Mammary epithelial cell (primary cell): ENCODE measurements at places on chromosomes 4 and X.

DNA sequence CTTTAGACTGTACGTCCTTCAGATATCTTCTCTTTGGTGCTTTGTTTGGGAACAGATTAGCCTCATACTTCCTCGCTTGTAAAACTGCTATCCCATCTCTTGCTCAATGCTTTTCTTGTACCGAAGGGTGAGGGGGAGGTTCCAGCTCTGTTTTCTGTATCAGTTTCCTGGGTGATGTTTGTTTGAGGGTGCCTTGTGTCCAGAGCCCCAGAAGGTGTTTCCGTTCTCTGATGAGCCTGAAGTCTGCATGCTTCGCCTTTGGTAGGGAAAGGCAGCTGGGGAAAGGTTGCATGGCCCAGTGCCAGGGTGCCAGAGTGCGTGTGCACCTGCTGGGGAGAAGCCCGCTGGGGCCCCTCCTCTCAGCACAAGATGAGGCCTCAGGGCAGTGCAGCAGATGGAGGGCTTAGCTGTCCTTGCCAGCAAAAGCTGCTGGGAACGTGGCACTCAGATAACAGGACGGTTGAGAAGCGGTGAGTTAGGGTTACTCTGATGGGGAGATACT is 73.7 kb downstream of the TBL1X start:
- DNase-seq: no peak

DNA sequence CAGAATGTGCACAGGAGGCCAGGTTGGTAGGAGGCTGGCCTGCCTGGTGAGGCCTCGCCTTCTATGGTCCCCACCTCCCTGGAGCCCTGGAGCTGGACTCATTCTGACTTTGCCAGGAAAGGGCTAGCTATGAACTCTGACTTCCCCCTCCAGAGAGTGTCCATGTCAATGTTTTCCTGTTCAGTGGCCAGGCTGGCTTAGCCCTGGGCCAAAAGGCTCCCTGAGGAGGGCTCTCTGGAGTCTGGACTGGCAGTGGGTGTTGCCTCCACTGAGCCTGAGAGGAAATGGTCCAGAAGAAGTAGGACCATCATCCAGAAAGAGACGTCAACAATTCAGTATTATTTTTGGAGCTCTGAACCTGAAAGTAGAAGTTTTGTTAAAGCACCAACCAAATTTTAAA is 178.7 kb downstream of the CHIC2 start:
- no peak for DNase-seq

- no peak for DNase-seq
Measured at GRCh38 chr4:4349867-4350266, 37.0 kb upstream of the NSG1 start.

- no peak for DNase-seq
Measured at GRCh38 chr4:140448830-140449229, 21.4 kb upstream of the CLGN start.

DNA sequence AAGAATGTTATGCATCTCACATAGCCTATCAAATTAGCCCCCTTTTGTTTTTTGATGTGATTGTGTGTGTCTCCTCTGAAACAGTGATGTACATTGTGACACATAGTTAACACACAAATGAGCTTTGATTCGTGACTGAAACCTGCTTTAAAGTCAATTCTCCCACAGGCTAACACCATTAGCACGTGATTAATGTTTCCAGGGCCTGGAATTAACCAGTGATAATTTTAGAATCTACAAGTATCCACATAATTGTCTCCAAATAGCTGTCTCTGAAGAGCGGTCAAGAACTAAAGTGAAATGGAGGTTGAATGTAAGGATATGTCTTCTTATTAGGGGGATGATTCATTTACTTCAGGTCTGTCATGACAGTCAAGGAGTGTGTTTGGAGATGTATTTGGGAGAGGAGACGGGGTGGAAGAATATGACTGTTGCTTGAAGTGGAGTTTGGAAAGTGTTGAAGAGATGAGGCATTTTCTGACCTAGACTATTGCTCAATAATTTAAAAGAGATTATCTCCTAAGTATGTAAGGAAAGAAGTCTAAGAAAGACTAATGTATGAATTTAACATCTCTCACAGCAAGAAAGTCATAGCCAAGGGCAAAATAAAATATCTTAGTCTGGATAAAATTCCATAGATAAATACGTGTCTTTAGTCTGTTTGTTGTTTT is 13.7 kb upstream of the RASGEF1B start:
- DNase-seq: no peak
